ENCODE measurements at places on chromosomes 4 and X. TPM values are rescaled to one million over a fixed set of nuclear protein-coding genes. Genes with fewer than 3 reads are reported as not detected.

Gene LNX1
- 18.4 TPM for total RNA-seq

- DNase-seq = no peak
Observed at GRCh38 chr4:7565483-7565882, 130.8 kb upstream of the PSAPL1 start.

DNA sequence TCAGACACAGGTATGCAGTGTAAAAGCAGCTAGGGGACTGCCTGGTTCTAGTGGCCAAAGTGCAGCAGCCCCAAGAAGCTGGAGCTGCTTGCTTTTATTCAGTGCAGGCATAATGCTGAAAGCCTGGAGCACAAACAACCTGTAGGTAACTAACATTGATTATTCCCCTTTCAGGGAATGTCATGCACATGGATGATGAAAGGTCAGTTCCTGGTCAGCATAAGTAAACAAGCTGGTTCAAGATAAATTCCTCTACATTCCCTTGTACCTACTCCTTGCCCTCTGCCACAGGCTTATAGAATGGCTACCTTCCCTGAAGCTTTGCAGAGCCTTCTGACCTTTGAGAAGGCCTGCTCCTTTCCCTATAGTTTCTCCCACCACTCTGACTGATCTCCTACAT, 1318.5 kb upstream of the ADGRL3 start:
- DNase-seq = no peak

GRCh38 chrX:39854772-39855747, 242.7 kb downstream of the BCOR start:
- peak; percentile 31 for DNase-seq

GRCh38 chrX:46294234-46294633, 251.0 kb downstream of the ZNF674 start:
- no peak for DNase-seq

DNA sequence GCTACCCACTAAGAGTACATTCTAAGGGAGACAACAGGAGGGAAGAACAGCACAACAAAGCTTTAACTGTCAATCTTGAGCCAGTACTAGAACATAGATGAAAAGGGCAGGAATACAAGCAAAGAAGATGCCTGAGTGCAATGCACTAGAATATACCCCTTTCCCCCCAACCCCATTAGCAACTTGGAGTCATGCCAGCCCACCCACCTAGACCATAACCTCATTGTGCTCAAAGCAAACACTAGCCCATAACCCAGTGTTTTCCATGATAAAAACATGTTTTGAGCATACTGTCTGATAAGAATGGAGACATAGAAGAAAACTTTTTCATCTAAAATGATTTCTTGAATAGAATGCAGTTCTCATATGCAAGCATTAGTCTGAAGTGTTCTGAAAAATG, 183.2 kb downstream of the RAP1GDS1 start:
- DNase-seq = no peak

- DNase-seq = peak; percentile 37
Observed at GRCh38 chr4:56468097-56468422, 643 bp downstream of the SRP72 start.

Measured in left colon (tissue), 2 donors.